ENCODE measurements at places on chromosomes 5 and 9.

GRCh38 chr5:168227973-168228615 is 63.4 kb upstream of the WWC1 start:
- no peak for DNase-seq

DNA sequence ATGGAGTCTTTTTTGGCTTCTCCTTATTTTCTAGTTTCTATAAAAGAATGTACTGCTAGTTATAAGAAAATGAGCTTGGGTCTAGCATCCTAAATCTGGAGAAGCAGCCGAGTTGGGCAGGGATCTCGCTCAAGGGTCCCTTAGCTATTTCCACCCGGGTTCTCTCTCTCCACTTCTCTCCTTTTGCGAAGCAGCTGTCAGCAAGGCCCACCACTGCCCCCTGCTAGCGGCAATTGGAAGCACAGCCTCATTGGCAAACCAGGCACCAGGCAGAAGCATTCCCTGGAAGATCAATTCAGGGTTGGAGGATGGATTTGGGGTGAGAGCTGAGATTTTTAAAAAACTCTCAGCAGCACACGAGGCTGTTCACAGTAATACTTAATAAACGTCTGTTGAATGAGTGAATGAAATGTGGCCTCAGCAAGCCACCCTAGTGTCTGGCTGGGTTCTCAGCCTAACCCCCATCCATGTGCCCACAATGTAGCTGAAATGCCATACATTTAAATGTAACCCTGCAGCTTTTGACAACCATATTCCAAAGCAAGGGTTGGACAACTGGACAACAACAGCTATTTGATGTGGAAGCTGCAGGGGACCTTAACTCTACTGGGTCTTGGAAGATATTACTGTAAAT is 34.6 kb upstream of the TNIP1 start:
- no peak for DNase-seq

GRCh38 chr5:19701731-19702130 is 286.3 kb downstream of the CDH18 start:
- no peak for DNase-seq

GRCh38 chr5:158159621-158160020 is 300.7 kb upstream of the CLINT1 start:
- no peak for DNase-seq

GRCh38 chr9:695252-695651 is 146.2 kb upstream of the DMRT1 start:
- no peak for DNase-seq

DNA sequence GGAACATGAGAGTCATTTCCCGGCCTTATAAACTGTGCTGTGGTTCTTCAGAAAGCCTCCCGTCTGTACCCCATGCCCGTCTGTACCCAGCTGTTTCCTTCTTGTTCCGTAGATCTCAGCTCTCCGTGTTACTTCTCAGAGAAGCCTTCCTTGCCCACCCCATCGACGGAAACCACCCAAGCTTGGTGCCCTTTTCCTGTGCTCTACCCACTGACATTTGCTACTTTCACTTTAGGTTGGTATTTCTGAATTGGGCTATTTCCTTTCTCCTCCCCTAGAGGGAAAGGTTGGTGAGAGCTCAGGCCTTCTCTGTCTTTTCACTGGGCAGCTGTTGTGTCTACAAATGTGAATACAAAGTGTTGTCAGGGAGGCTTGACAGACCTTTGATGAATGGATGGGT is 764.5 kb upstream of the ADAMTS16 start:
- no peak for DNase-seq

DNA sequence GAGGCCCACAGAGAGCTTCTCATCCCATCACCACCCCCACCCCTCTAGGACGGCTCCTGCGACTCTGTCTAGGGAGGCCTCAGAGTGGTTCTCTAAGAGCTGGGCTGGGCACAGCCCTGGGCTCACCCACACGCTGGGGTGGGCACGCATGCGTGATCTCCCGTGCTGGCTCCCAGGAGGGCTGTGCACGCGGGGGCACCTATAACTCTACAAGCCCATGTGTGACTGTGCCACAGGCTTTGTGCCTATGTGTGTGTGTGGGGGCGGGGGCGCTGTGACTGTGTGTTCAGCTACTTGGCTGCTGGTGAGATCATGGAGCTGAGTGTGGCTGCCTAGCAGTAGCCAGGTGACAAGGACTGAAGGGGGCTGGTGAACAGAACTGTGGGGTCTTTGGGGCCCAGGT is 32.2 kb downstream of the NDUFA8 start:
- no peak for DNase-seq

- no peak for DNase-seq
Measured at GRCh38 chr5:107542831-107543231, 127.9 kb downstream of the EFNA5 start.

GRCh38 chr5:54363669-54364068 is 53.3 kb upstream of the ARL15 start:
- no peak for DNase-seq

DNA sequence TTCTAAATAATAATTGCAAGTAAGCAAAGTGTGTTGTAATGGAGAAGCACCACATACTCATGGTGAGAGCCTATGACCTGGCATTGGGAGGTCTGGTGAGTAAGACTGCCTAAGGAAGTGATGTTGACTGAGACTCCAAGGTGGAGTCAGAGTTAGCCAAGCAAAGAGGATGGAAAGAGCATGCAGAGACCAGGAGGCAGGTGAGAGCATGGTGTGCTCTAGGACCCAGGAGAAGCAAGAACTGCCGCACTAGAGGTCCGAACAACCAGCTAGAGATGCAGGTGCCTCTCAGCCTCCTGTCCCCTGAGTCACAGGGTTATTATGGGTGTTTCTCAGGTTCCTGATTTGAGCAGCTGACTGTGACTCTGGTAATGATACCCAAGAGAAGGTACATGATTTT is 27.3 kb downstream of the ANP32B start:
- DNase-seq: no peak

GRCh38 chr9:32378496-32378895 is 5.9 kb upstream of the ACO1 start:
- DNase-seq: no peak

GRCh38 chr9:9099646-9100045 is 1300.1 kb upstream of the DMAC1 start:
- DNase-seq: no peak

GRCh38 chr5:14155075-14155474 is 11.9 kb downstream of the TRIO start:
- DNase-seq: no peak

DNA sequence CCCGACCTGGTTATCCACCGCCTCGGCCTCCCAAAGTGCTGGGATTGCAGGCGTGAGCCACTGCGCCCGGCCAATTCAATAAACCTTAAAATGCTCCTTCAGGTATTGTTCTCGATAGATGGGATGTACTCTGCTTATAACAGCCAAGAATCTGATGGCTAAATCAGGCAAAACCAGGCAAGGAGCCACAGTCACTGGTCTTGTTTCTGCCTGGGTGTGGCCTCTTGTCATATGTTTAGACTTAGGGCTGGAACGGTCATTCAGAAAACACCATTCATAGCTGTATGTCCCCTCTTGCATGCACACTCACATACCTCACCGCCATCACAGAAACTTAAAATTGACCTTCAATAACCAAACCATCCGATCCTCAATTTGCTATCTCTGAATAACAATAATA is 7.7 kb downstream of the FAM219A start:
- no peak for DNase-seq

- no peak for DNase-seq
Measured at GRCh38 chr9:1026219-1026618, 23.9 kb upstream of the DMRT2 start.

GRCh38 chr9:4668604-4669003 is 2.3 kb upstream of the SPATA6L start:
- no peak for DNase-seq

DNA sequence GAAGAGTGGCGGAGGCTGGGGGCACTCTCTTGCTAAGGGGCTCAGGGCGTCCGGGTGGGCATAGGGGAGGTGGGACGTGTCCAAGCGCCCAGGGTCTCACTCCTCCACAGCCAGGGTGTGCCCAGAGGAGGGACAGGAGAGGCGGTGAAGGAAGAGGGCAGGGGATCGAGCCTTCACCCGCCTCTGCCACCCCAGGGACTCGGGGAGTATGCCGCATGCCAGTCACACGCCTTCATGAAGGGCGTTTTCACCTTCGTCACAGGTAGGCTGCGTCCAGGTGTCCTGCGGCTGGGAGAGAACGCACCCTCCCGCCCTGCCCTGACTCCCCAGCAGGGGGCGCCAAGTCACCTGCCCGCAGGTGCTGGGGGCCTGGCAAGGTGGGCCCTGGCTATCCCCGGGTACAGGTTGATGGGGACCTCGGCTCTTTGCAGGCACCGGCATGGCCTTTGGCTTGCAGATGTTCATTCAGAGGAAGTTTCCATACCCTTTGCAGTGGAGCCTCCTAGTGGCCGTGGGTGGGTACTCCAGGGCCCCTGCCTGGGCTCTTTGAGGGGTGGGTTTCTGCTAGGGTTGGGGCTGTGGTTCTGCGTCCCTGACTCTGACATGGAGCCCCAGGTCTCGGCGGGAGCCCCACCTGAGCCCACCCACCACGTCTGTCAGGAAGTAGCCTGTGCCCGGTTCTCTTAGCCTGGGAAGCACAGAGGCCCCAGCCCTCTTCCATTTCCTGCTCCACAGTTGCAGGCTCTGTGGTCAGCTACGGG is 552 bp downstream of the TMEM141 start:
- no peak for DNase-seq

DNA sequence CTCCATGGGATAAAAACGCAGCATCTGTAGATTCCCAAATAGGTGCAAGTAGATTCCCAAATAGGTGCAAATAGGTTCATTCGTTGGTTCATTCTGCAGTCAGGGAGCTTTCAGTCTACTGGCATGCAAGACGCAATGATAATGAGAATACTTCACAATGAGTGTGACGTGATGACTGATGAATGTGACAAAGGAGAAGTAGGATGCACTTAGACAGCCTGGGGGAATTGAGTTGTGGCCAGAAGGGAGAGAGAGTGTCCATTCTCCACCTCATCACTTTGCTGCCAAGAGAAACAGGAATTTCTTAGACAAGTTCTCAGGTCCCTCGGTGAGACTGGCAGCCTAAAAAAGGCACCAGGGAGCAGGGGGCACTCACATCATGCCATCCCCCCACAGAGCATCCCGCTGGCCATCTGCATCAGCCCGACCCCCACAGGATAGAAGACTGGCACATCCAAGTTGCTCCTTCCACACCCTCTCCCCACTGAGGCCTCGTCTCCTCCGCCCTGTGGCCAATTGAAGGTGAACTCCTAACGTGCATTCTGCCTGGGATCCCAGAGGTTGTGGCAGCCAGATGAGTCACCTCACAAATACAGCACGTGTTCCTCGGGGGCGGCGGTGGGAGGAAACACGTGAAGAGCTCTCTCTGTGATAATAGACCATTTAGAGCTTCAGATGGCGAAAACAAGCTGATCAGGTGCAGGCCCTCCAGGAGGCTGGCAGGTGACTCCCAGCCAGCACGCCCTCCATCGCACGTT is 19.9 kb upstream of the KCNIP1 start:
- no peak for DNase-seq

DNA sequence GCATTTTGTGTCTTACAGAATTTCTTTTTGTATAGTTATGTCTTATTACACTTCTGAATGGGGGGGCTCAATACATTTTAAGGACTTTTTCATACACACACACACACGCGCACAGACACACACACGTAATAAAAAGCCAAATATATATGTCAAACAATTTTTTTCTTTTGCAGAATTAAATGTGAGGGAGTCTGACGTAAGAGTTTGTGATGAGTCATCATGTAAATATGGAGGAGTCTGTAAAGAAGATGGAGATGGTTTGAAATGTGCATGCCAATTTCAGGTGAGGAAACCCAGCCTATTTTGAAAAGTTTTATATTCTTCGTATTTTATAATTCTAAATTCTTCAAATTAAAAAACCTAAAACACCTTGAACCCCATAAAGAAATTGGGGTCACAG is 25.6 kb downstream of the TMEFF1 start:
- DNase-seq: no peak

DNA sequence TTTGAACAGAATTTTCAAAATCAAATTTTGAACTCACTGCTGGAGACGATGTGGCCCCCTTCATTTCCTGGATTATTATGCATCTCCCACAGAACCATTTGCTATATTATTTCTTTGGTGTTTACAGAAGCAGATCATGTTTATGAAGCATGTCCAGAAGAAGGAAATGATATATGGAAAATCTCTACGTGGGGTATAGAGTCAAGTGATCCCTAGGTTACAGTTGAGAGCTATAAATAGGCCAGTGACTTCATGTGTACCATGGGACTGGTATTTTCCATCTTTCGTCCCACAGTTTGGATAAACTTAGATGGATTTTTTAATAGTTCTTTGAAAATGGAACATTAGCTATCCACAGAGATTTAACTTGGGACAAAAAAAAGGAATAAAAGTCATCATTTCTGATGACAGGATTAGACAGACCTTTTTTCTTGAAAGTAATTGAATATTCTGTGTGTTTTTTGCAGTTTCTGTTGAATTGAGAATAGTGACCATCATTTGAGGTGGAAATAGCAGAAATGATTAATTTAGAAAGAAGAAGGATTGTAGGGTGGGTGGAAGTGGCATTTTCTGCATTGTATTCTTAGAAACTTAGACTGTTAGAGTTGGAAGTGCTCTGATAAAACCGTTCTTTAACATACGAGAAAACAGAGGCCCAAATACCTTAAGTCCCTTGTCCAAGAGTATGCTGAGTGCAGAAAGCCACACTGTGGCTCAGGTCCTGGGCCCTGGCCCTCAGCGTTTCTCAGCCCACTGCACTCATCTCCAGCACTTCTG is 136.4 kb downstream of the PIP5K1B start:
- no peak for DNase-seq

GRCh38 chr5:7096294-7096693 is 299.6 kb upstream of the ADCY2 start:
- DNase-seq: no peak

DNA sequence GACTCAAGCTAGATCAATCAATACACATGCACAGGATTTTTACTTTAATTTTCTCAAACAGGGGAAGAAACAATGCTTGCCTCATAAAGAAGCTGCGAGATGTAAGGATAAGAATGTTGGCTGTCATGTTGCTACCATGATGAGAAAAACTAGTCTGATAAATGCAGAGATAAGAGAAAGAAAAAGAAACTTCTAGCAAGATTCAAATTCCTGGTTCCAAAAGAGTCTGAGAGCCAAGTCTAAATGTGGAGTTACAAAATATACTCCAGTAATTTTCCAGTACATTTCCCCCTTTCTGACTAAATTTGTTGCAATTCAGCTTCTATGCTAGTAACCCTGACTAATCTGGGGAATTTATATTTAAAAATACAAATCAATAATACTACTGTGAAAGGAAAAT is 10.4 kb upstream of the ANXA1 start:
- no peak for DNase-seq

- no peak for DNase-seq
Measured at GRCh38 chr5:171441246-171441791, 21.9 kb downstream of the FGF18 start.

DNA sequence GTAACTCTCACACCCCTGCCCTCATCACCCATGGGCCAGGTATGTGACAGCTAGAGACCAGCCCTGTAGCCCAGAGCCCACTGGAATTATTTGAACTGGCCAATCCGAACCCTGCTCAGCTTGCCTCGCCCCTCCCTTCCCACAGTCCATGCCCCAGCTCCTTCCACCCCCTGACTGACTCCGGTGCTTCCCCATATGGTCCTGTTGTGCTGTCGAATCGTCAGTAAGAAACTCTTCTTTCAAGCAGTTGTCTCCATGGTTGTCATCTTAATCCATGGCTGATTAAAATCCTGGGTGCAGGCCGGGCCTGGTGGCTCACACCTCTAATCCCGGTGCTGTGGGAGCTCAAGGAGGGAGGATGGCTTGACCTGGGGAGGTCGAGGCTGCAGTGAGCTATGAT is 118.5 kb downstream of the COL23A1 start:
- DNase-seq: no peak
